ENCODE measurements at places on chromosomes 3 and 15.
A peak's percentile ranks its signal among the peaks of the same experiment; 100 is the strongest.

DNA sequence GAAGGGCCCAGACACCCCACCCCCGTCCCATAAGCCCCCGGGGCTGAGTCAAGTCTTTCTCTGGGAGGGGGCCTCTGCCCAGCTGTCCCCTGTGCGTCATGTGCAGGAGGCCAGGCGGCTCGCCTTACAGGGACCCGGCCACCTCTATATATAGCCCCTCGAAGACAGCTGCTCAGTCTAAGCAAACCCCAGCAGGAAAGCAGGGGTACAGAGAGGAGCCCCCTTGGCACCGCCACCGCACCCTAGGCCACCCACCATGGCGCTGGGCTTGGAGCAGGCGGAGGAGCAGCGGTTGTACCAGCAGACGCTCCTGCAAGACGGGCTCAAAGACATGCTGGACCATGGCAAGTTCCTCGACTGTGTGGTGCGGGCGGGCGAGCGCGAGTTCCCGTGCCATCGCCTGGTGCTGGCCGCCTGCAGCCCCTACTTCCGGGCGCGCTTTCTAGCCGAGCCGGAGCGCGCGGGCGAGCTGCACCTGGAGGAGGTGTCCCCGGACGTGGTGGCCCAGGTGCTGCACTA, at the start of gene KLHL40:
Gene KLHL40, plus strand, starts transcription at position 175 of the 519 bp plus-strand sequence. Its CDS starts 82 bp downstream, at position 257.
- no peak for DNase-seq

DNA sequence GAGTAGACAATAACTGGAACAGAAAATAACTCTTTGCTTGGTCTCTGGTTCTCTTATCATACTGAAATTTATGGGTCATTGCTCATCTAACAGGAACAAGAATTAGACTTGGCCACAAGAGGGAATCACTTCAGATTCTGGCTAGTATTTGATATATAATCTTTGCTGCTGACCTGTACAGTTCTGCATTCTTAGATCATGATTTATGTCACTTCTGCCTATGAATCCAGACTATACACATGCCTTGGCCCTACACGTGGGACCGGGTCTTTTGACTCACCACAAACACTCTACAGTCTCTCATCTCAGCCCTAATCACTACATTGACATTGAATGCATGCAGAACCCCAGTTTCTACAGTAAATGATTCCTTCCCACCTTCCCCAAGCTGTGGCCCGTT, 162.5 kb upstream of the SOX2 start:
- DNase-seq = no peak

DNA sequence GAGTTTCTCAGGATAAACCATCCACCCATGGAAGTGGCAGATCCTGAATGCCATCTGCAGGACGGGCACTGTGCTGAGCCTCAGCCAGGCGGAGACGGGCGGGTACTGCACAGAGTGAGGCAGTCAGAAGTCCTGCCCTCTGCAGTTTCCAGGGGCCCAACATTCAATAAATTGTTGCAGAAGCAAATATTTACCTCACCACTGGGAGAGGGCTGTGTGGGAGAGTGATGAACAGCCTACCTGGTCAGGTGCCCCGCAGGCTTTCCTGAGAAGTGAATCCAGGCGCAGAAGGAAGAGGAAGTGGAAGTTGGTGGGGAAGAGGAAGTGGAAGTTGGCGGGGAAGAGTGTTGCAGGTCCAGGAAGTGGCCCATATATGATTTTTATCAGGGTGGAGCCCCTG, 100.8 kb downstream of the SLCO3A1 start:
- DNase-seq = no peak

DNA sequence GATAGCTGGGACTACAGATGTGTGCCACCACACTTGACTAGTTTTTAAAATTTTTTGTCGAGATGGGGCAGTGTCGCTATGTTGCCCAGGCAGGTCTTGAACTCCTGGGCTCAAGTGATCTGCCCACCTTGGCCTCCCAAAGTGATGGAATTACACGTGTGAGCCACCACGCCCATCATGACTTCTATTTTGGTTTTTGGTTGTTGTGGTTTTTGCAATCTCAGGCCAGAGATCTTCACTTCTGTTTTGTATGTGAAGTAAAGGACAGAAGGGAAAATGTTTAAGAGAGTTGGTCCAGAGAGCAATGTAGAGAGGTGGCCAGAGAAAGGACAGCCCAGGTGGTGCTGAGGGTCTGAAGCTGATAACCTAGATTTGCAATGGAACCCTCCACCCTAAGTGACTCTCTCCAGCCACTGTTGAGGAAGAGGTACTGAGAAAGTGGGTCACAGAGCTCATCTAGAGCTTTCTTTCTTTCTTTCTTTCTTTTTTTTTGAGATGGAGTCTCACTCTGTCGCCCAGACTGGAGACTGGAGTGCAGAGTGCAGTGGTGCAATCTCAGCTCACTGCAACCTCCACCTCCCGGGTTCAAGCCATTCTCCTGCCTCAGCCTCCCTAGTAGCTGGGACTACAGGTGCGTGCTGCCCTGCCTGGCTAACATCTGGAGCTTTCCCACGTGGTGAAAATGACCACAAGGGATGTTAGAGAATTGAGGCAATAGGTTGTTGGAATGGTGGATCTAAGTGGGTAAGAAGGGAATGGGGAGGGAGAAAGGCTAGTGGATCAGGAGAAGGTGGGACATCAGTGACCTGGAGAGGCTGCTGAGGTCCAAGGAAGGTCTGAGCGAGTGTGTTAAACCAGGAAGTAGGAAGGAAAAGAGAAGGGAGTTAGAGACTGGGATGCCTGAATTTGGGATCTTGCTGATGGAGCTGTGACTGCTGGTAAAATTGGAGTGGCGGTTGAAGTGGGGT, 22.4 kb upstream of the SEMA4B start:
- DNase-seq = no peak

- no peak for DNase-seq
Observed at GRCh38 chr3:192170031-192170430, 557.3 kb downstream of the FGF12 start.

- no peak for DNase-seq
Observed at GRCh38 chr3:119899192-119899511, 117.3 kb downstream of the NR1I2 start.

- peak; percentile 8 for DNase-seq
Observed at GRCh38 chr3:43759297-43759782, 68.6 kb downstream of the ABHD5 start.

DNA sequence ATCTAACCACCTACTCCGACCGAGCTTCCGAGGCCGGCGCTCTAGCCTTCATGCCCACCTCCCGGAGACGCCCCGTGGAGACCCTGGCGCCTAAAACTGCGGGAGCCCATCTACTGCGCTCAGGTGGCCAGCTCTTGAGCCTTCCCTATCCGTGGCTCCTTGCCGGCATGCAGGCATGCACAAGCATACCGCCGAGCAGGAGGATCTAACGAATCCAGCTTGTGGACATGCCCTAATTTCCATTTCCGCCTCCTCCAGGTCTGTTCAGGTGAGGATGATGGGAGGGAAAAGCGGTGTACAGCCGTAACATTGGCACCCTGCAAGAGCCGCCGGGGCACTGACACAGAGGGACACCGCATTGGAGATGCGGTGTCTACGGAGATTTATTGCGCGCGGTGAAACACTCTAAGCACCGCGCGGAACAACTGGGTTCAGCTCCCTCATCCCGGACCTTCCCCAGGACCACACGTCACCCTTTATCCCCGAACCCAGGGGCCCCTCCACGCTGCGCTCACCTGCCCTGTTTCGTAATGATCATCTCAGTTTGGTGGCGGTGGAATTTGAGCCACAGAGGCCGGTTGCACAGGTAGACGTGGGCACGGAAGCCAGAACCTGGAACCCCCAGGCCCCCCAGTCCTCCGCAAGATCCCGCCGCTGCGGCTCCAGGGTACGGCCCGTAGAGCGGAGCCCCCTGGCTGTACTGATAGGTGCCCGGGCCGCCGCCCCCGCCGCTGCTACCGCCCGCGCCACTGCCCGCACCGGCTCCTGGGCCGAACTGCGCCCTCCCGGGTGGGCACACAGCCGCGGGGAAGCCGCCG, 1.0 kb downstream of the EOMES start:
- DNase-seq = peak; percentile 83

DNA sequence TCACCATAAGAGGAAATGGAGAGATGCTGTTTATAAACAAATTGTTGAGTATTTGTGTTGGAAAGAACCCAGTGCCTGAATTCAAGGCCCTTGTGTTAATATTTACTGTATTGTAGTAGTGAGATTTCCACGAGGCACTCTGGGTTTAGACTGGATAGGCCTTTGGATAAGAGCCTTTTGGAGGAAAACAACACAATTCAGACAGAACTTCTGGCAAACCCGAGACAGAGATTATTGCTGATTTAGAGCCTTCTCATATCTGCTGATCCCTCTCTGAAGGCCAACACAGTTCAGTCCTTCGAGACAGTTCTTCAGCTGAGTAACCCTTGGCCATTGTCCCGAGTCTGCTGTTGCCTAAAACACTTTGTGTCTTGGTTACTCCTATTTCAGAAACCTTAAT, 55.7 kb downstream of the LMCD1 start:
- DNase-seq = no peak

DNA sequence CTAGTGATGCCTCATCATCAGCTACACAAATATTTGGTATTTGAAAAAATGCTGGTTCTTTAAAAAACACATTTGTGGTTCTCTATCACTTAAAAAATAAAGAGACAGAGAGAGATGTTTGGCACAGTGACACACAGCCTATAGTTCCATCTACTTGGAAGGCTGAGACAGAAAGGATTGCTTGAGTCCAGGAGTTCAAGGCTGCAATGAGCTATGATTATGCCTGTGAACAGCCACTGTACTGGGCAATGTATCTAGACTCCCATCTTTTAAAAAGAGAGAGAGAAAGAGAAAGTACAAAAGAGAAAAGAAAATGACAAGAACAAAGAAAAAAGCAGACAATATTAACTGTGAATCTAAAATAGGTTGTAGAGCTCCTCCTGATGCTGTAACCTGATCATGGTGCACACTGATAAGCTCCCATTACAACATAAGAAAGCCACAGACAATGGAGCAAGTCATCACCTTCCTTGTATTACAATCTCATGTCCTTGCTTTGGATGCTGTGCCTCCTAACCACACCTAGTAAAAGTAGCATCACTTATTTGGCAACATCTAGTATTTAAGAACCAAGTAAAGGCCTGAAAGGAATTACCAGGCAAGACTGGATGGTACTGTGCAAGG, 31.7 kb upstream of the MAP4 start:
- no peak for DNase-seq

GRCh38 chr15:71051539-71051938, 63.7 kb upstream of the THSD4 start:
- DNase-seq = peak; percentile 19

GRCh38 chr3:29721789-29722188, 440.9 kb downstream of the RBMS3 start:
- no peak for DNase-seq

DNA sequence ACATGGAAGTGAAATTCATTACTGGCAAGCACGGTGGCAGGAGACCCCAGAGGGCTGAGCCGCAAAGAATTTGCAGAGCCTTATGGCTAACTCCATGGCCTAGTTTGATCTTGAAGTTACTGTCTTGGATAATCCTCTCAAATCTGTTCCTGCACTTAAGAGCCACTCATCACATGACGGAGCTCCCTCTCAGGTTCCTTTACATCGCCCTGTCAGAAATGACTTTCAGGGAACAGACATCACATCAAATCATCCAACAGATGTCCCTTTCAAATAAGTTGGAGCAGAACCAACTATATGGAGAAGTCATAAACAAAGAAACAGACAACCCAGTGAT, 328.8 kb upstream of the THBS1 start:
- DNase-seq = no peak

DNA sequence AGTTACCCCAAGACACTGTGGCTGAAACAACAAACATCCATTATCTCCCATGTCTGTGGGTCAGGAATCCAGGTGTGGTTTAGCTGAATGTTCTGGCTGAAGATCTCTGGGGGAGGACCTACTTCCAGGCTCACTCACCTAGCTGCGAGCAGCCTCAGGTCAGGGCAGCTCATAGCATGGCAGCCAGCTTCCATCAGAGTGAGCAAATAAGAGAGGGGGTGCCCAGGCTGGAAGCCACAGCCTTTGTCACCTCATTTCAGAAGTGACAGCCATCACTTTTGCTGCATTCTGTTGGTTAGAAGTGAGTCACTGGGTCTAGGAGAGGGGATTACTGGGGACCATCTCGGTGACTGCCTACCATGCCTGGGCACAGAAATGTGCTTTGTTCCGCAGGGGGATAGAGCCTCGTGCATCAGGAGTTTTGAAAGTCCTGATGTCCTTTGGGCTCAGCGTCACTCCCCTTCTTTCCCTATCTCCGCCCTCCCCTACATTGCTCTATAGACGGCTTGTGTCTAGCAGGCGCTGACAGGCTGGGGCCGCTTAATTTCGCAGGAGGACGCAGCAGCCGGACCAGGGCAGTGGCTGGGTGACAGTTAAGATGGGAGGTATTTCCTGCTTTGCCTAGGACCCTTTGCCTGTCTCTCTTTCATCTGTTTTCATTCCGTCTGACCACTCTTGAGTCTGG, 25.4 kb downstream of the TGM4 start:
- no peak for DNase-seq

DNA sequence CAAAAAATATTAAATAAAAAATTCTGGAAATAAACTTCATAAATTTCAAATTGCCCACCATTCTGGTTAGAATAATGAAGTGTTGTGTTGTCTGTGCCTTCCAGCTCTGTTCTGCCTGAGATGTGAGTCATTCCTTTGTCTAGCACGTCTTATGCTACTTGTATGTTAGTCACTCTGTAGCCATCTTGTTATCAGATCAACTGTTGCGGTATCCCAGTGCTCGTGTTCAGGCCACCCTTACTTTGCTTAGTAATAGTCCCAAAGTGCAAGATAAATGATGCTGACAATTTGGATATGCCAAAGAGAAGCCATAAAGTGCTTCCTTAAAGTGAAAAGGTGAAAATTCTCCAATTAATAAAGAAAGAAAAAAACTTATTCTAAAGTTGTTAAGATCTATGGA, 527.5 kb downstream of the NAALADL2 start:
- no peak for DNase-seq

- DNase-seq = no peak
Observed at GRCh38 chr3:185225523-185225922, 28.3 kb downstream of the EHHADH start.

GRCh38 chr3:99997293-99997692, 117.0 kb downstream of the FILIP1L start:
- DNase-seq = no peak

DNA sequence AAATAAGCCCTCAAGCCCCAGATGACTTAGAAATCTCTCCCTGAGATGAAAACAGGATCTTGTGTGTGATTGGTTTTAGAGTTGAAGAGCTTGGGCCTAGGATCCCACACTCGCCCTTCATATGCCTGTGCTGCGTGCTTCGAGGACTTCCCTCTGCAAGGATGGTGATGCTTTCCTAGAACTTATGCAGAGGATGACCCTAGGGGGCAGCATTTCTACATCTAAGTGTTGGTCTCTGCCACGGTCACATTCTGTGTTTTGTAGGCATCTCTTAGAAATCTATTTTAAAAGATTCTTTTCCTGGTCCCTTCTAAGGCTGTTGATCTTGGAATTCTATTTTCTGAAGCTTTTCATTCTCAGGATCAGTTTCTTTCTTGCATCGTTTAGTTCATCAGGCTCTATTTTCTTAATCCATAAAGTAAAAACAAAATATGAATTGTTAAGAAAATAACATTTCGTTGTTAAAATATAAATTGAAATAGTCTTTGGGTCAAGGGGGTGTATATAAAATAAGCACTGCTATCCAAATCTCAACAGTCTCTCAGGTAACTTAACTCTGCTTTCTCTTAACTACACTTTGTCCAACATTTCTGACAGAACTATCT, 45.7 kb downstream of the WDR76 start:
- peak; percentile 89 for DNase-seq

GRCh38 chr3:127744875-127745274, 72.1 kb downstream of the ABTB1 start:
- peak; percentile 47 for DNase-seq

GRCh38 chr3:108448593-108448992, 61.8 kb downstream of the MYH15 start:
- no peak for DNase-seq
